ENCODE measurements at places on chromosomes 6 and 20. TPM values are rescaled to one million over a fixed set of nuclear protein-coding genes. Genes with fewer than 3 reads are reported as not detected.
A peak's percentile ranks its signal among the peaks of the same experiment; 100 is the strongest.

GRCh38 chr6:163679012-163679660 lies 264.6 kb downstream of the QKI start:
- peaks cover 4% of the 10 kb centered on the region for H3K27me3 ChIP-seq
- no peak overlapping the region for H3K27ac ChIP-seq
- no peak overlapping the region for H3K4me3 ChIP-seq
- no peaks in the 10 kb centered on the region for H3K4me1 ChIP-seq
- DNase-seq: no peak

DNA sequence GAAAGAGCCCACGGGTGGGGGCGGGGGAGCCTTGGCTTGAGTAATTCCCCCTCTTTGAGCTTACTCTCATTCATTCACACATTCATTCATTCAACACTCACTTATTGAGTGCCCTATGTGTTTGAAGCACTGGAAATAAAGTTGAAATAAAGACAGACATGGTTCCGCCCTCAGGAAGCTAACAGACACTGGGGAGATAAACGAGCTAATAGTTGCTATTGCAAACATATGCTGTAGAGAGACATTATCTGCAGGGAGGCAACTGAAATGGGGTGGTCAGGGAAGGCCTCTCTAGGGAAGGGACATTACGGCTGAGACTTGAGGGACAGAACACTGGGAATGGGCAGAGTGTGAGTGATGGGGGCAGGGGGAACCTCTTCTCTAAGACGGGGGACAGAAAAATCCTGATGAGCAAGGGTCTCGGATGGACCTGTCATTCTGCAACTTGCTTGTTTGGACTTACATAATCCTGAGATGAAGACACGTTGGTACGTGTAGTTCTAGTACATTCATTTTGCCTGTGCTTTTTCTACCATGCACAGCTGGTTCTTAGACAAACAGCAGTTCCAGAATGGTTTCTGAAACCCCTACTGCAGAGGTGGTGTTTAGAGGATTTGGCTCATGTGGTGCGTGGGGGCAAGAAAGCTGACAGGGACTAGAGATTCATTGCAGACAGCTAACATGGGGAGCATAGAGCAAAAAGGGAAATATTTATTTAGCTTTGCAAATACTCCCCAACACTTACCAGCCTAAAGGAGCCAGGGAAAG lies 71.1 kb upstream of the BLCAP start:
- peaks cover 50% of the 10 kb centered on the region for H3K27me3 ChIP-seq
- peaks cover 17% of the 10 kb centered on the region for H3K4me1 ChIP-seq
- H3K36me3 ChIP-seq: no peaks in the 10 kb centered on the region
- H3K4me3 ChIP-seq: peak overlapping the region; percentile 46
- DNase-seq: no peak

DNA sequence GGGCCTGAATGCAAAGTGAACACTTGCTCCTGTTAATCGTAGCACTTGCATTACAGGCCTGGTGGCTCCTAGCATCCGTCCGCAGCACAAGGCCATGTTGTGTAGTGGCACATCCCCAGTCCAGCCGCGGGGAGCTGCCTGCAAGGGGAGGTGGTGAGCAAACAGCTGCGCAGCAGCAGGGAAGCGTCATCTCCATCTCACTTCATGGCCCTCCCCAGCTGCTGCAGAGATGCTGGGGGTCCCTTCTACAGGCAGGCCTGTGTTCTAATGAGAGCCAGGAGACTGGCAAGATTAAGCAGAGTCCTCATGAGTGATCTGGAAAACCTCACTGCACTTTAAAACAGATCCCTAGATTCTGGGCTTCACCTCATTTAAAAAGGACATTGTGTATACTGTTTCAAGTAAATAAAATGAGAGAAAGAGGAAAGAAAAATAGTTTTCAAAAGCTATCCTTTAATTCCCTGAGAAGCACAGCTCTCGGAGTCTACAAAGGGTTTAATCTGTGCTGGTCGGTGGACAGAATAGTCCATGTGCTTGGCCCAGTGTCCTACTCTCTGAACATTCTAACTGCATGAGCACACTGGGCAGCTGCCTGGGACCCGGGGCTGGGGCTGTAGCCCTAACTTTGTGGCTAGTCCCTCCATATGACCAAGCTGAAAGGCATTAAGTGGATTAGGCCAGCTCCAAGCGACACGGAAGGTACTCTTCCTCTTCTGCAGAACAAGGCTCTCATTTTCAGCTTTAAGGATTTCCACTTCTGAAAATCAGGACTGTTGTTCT lies 125.8 kb downstream of the LY86 start:
- DNase-seq: no peak
- H3K27me3 ChIP-seq: peaks cover 3% of the 10 kb centered on the region
- peaks cover 20% of the 10 kb centered on the region for H3K4me1 ChIP-seq
- H3K27ac ChIP-seq: no peak overlapping the region
- no peaks in the 10 kb centered on the region for H3K36me3 ChIP-seq

DNA sequence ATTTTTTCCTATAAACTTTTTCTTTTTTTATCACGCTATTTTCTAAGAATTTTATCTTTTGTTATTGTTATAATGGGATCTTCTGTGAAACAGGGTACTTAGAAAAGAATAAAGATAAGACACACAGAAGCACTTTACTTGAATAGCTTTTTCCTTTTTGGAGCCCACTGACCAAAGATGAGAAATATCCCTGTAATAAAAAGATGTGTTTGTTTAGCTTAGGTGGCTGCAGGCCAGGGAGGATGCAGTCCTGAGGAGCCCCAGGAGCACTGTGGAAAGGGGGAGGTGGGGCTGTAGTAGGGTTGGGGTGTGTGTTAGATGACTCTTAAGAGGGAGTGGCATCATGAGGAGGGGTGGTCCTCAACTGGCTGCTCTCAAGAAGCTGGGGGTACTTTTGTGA lies 128.6 kb downstream of the ARID1B start:
- peaks cover 19% of the 10 kb centered on the region for H3K36me3 ChIP-seq
- no peaks in the 10 kb centered on the region for H3K4me1 ChIP-seq
- no peak overlapping the region for H3K4me3 ChIP-seq
- peak overlapping the region; percentile 10 for H3K27ac ChIP-seq
- no peak for DNase-seq

The DEFB115 gene
- total RNA-seq: not detected

The PRICKLE4 gene
- 2.1 TPM for total RNA-seq
